Progenitor cell of endocrine pancreas (in vitro differentiated cells): ENCODE measurements at places on chromosomes 2 and 18. TPM values are rescaled to one million over a fixed set of nuclear protein-coding genes. Genes with fewer than 3 reads are reported as not detected.

Gene DLX1
- 1.7 and 4.1 TPM in 2 replicates for total RNA-seq

Gene NRP2
- total RNA-seq: 6.3 and 14.3 TPM in 2 replicates

Gene SP110
- 5.1 and 5.8 TPM in 2 replicates for total RNA-seq

- no peak for DNase-seq
Measured at GRCh38 chr2:146579147-146579930, 1265.5 kb upstream of the ACVR2A start.

GRCh38 chr2:150045601-150046000 is 441.9 kb downstream of the RND3 start:
- DNase-seq: no peak

Gene POMC
- total RNA-seq: 5.4 and 6.5 TPM in 2 replicates

DNA sequence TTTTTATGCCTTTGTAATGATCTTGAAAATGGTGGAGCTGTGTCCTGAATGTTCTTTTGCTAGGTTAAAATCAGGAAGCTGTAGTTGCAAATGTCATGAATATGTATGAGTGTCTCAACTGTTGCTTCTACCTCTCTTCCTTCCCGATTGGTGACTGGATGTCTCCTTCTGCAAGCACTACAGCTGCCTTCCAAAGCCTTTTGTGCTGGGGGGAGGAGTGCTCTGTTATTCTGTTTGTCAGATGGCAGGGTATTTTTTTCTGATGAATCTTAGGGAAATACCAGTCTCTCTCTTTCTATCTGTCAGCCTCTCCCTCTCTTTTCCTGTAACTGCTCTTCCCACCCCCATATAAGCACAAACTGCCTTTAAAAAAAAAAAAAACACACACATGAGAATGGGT is 1396.3 kb upstream of the CELF4 start:
- no peak for DNase-seq

Gene SPDYA
- total RNA-seq: 1.6 and 2.0 TPM in 2 replicates

DNA sequence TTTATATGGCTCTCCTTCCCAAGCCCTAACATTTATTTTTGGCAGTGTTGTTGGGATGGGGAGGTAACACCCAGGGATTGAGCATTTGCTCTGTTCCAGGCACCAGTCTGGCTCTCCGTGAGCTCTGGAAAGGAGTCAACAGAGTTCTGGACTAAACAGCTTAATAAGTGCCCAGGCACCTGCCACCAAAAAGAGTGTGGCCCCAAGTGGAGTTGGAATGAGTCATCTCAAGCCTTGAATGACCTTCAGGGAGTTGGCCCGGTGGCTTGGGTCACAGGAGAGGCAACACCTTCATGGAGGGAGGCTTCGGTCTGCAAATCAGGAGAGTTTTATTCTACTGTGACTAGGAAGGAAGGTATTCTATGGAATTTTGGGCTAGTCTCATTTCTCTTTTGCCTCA is 203.2 kb downstream of the DLGAP1 start:
- DNase-seq: no peak
